ENCODE measurements at places on chromosomes 7 and 10.

DNA sequence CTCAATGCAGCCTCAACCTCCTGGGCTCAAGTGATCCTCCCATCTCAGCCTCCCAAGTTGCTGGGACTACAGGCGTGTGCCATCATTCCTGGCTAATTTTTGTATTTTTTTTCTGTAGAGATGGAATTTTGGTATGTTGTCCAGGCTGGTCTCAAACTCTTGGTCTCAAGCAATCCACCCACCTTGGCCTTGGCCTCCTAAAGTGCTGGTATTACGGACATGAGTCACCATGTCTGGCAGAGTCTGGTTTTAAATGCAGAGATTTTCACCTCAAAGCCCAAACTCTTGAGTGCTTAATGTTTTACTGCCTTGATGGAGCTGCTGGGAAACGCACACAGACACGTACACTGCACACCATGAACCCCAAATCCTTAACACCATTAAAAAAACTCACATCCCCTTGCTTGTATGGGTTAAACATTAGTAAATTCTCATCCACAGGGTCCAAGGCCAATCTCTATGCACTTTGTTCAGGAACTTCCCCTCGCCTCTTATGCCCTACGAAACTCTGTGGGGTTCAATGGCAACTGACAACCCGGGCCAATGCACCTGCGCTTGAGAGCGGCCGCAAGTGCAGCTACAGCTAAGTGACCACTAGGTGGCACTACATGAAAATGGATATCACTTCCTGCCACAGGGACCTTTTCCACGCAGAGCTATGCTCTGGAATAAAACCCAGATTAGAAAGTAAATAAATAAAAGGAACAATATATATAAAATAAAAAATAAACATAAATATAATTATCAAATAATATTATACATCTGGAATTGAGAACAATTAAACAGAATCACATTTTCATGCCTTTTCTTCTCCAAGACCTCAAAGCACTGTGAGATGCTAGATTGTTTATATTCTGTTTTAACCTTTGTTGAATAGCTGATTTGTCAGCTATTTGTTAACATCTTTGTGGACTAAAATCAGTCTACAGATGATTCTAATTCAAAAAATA, 66.9 kb upstream of the AFAP1L2 start:
- peak; percentile 75 for DNase-seq

DNA sequence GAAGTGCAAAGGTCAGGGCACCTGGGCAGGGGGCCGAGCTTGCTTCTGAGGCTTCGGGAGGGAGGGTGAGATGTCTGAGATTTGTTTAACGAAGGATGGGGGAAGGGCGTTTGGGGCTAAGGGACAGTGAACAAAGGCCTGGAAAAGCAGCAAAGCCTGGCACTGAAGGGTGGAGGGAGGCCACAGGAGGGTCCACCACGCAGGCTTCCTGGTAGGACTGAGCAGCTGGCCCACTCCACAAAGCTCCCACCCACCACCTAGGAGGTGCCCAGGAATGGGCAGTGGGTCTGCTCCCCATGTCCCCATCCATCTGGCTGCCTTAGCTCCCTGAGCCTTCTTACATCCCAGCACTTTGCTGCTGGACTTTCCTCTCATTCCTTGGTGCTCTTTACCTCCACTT, 39.4 kb upstream of the CXCL12 start:
- no peak for DNase-seq

DNA sequence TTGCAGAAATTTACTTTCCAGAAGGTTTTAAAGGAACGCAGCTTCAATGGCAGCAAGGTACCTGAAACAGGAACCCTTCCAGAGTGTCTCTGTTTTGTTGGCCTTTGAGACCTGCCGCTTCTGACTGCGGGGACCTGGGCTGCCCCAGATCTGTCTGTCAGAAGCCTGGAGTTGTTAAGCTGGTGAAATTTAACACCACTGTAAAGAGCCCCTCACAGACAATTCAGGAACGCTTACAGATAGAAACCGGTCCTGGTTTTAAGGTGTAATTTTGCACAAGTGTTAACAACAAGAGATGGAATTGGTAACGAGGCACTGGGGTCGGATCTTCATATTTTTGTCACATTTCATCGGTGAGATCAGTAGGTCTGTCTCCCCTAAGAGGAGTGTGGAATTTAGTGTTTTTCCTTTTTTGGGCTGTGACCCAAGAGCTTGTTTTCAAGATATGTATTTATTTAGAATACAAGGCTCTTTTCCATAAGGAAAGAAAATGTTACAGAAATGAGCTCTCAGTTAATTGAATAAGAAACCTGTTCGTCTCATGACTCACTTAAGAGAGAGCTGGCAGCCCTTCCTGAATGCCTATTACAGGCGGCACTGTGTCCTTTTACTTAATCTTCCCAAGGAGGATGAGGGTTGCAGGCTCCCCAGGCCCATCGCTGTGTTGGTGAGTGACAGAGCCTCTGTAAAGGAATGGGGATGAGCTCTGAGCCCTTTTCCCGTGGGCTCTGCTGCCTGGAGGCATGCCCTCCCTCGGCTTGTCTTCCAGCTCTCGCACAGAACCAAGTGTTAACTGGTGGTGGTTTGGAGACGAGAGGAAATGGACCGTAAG, 168.7 kb downstream of the CUX1 start:
- peak; percentile 61 for DNase-seq

DNA sequence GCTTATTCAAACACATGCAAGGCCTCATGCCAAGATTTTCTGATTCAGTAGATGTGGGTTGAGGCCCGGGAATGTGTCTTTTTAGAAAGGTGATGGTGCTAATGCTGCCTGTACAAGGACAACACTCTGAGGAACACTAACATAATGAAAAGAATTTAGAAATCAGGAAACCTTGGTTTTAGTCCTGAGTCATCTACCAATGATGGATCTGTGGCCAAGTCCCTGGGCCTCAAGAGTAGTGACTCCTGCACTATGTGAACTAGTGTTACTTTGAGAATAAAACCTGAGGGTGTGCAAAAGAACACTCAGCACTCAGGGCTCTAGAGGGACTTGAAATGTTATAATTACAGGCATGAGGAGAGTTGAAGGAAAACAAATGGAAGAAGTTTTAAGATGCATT, 741.7 kb upstream of the GALNT17 start:
- DNase-seq: no peak

DNA sequence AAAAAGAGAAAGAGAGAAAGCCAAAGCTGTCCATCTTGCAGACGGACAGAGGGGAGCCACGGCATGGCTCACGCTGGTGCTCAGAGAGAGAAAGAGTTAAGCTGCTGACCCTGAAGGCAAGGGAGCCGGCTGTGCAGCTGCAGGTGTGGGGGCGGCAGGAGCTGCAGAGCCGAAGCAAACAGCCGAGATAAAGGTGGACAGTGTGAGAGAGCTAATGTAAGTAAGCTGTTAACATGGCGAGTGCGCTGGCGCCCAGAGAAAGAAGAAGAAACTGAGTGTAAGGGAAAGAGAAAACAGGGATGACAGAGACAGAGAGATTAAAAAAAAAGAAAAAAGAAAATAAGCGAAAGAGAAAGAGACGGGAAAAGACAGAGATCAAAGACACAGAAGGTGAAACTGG, 18.2 kb downstream of the COL17A1 start:
- DNase-seq: no peak

DNA sequence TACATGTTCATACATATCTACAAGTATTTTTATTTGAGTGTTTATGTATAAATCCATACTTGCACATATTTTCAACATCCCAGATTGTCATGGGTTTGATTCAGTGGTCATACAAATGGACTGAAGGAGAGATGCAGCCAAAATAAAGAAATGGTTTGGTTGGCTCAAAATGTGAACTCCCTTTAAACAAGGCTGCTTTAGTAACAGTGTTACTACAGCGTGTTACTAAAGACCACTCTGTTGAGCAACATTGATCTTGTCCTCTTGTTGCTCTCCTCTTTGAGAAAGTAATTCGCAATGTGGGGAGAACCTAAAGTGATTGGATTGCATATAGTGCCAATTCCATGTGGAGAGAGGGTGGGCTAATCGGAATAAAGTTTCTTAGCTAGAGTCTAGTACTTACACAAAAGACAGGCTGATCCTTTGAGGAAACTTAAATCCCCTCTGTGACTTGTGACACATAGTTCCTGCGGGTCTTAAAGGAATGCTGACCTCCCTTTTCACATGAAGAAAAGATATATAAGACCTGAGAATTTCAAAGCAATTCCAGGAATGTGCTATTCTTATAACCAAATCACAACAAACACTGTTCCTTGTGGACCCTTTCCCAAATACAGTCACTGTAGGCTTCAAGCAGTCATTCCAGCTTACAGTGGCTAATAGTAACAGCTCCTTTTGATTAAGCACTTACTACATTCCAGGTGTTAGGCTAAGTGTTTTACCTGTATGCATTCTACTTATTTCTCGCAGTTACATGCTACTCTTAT, 144.3 kb downstream of the FZD1 start:
- peak; percentile 51 for DNase-seq

DNA sequence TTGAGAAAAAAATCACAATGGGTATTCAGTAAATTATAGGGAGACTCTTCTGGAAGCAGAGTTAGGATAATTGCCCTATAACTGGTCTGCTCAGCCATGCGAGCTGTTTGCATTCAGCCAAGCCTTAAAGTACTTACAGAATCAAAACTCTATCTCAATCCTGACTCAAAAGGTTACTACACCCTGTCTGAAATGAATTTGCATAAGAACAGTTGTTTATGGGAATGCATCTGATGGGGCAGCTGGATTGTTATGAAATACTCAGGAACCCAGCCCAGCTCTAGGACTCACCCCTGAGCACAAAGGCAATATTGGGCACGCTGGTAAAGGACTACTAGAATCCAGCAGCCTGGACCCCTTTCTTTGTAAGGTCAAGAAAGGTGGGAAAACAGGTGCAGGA, 38.8 kb downstream of the AKR1B15 start:
- DNase-seq: no peak

- DNase-seq: peak; percentile 1
These were observed 535.2 kb downstream of the PHTF2 start for GRCh38 chr7:78333530-78334425.

- DNase-seq: no peak
These were observed 4.5 kb downstream of the SNCG start for GRCh38 chr10:86962981-86963310.

GRCh38 chr10:118981946-118982345, 47.6 kb upstream of the NANOS1 start:
- DNase-seq: no peak

GRCh38 chr10:70458329-70459060, 17.0 kb upstream of the NODAL start:
- peak; percentile 83 for DNase-seq

- no peak for DNase-seq
These were observed 3.7 kb downstream of the EN2 start for GRCh38 chr7:155461631-155462030.

DNA sequence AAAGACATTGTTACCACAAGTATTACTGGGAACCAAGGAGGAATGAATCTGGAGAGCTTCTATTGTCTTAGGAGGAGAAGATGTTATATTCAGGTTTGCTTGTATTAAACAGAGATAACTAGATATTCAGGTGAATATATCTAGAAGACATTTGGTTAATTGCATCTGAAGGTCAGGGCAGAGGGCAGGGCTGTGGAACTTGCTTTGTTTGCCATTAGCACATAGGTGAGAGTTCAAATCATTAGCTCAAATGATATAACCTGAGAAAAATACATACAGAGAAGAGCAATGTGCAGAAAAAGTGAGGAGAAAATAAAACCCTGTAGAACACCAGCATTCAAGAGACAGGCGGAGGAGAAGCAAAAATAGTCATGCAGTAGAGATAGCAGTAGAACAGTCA, 116.8 kb downstream of the DNAJB9 start:
- DNase-seq: no peak

- no peak for DNase-seq
These were observed 1.9 kb upstream of the AEBP1 start for GRCh38 chr7:44101966-44102845.

- DNase-seq: no peak
These were observed 11.2 kb downstream of the BTBD16 start for GRCh38 chr10:122282253-122282671.

GRCh38 chr7:41977151-41977651, 259.8 kb downstream of the GLI3 start:
- peak; percentile 80 for DNase-seq

DNA sequence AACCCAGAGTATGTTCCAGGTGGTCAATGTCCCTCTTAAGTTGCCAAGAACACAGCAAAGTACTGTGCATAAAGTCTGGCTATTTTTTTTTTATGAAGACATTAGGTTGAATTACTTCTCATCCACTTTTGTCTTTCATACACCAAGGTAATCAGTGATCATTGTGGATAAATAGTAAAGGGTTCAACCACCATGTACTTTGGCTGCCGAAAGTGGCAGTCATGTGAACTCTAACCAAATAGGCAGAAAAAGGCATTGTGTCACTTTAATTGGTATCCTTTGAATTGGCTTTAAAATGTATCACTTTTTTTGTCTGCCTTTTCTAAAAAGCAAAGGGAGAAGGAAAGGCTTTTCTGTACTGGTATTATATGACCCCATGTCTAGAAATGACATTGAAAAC, 7.3 kb downstream of the ITIH2 start:
- no peak for DNase-seq

GRCh38 chr10:6528198-6528950, 51.7 kb downstream of the PRKCQ start:
- no peak for DNase-seq

DNA sequence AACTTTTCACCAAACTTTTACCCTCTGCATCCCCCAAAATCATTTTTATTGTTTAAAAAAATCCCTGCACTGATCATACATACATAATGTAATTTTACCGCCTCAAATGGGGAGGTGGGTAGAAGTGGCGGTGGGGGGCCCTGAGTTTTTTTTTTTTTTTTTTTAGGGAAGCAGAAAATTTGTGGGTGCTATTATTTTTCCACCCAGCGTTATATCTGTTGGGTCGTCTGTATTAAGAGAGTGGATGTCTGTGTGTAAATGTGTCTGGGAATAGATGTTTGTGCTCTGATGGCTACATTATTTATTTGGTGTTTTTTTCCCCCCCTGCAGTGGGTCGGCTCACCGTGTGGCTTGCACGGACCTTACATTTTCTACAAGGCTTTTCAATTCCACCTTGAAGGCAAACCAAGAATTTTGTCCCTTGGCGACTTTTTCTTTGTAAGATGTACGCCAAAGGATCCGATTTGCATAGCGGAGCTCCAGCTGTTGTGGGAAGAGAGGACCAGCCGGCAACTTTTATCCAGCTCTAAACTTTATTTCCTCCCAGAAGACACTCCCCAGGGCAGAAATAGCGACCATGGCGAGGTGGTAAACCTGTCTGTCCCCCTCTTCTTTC, 438 bp downstream of the ARID5B start:
- DNase-seq: peak; percentile 59

- DNase-seq: peak; percentile 10
These were observed 33.5 kb upstream of the SLC26A3 start for GRCh38 chr7:107836237-107837144.

DNA sequence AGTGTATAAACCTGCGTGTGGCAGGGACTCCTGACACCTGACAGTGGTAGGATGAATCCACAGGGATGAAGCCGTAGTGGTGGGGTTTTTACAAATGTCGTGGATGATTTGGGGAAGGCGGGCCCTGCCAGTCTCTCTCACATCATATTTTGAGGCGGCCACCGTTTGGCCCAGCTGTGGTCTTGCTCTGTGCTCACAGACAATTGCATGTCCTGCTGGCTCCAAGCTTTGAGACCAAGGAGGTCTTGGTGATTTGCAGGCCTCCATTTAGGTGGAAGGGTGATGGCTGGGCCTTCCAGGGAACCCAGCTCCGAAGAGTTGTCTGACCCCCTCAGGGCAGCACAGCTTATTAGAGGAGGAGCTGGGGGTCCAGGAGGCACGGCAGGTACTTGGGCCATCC, 151.1 kb upstream of the SHH start:
- DNase-seq: no peak

All from mesendoderm (in vitro differentiated cells).